ENCODE measurements at places on chromosomes 12 and 14.

- no peak for DNase-seq
Measured at GRCh38 chr12:94092516-94093241, 55.7 kb upstream of the PLXNC1 start.

- peak; percentile 42 for DNase-seq
Measured at GRCh38 chr12:123973552-123974341, 732 bp downstream of the ZNF664 start.

DNA sequence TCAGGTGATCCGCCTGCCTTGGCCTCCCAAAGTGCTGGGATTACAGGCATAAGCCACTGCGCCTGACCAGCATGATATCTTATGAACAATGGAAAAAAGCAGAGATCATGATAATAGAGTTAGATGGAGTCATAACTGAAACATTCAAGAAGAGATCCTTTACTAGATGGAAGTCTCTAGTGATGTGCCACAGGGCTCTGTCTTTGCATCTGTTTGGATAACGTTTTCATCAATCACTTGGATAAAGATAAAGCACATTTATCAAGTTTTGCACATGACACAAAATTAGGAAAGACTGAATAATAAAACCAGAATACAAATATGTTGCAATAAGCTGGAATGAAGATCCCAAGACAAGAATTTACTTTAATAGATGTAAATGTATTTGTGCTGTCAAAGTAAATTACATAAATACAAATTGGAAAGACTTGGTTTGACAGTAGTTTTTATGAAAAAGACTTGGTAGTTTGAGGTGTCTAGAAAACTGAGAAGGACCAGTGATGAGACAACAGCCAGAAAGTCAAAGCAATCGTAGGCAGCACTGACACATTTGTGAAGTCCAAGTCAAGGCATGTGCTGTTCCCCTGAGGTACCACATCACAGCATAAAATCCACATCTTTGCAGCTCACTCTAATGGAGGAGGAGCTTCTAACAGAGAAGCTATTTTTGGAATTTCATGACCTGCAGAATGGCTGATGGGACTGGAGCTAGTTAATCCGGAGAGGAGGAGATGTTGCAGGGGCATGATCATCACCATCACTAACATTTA lies 28.5 kb downstream of the GPRC5A start:
- no peak for DNase-seq

GRCh38 chr14:81485781-81486180 lies 47.9 kb downstream of the SEL1L start:
- no peak for DNase-seq

DNA sequence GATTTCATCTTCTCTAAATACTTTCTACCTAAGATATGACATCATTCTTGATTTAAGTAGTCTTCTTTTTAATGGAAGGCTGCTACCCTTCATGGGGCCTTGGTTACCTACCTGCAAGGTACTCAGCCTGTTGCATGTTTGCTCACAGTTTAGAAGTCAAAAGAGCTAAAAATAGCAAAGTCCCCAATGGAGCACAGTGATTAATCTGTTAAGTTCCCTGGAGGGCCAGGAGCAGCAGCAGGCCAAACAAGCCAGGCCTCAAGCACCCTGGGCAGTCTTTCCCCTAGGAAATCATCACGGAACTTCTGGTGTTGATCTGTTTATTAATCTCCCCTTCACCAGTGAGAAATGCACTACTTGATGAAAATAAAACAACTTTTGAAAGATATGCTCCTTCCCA lies 24.0 kb upstream of the SLC8A3 start:
- DNase-seq, result no peak

DNA sequence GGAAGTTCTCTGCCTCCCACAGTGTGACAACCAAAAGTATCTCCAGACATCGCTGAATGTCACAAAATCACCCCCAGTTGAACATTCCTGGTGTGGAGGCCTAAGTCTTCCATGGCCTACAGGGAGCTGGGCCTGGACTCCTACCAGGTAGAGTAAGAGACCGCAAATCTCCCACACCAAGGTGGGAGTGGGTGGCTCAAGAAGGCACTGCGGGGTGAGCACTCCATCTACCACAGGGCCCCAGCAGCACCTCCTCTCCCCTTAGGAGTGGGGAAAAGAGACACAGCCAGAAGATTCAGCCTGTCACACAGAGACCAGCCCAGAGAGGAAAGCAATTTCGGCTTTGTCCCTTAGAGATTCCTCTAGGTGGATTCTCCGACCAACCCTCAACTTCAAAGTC lies 25.5 kb downstream of the LRTM2 start:
- DNase-seq, result no peak
